ENCODE measurements at places on chromosomes 13 and 19. TPM values are rescaled to one million over a fixed set of nuclear protein-coding genes. Genes with fewer than 3 reads are reported as not detected.

GRCh38 chr13:93399212-93399611 lies 172.6 kb downstream of the GPC6 start:
- DNase-seq: no peak

DNA sequence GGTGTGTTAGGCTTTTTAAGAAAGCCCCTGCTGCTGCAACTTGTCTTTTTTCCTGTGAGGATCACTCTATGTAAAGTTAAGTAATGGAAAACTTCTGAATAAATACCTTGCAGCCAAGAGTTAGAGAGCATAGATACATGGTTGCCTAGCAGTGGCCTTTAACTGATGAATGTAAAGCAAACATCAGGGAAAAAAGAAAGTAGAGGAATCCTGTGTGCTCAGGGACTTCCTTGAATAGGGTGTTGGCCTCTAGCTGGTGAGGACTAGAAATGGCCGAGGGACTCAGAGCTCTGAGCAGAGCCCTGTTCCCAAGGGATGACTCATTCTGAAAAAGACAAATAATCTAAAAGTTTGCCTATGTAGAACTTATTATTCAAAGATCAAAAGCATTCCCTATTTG lies 135.7 kb downstream of the MIPEP start:
- no peak for DNase-seq

GRCh38 chr13:27665761-27666160 lies 44.1 kb downstream of the POLR1D start:
- no peak for DNase-seq

GRCh38 chr19:963486-963951 lies 20.6 kb upstream of the WDR18 start:
- DNase-seq: no peak

DNA sequence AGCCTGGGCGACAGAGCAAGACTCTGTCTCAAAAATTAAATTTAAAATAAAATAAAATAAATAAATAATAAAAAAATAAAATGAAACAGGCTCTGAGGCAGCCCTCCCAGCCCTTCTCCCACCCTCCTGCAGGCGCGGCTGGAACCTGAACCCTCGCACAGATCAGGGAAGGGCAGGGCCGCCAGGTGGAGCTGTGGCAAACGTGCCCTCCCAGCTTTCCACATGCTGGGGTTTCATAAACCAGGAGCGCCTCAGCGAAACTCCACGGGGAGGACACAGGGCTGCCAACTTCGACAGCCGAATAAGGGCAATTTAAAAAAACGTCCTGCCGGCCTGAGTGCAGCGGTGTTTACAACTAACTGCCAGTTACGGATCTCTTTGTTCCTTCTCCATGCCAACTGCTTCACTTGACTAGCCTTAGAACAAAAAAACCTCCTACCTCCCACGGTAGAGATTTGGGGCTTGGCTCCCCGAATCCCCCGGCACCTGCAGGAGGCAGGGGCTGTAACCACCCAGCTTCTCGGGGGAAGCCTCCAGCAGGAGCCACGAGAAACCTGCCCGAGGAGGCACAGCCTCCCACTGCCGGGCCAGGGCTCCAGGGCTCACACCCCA lies 15.9 kb downstream of the ZNF787 start:
- peak; percentile 88 for DNase-seq

Gene MCEMP1
- 1.1 TPM for total RNA-seq

GRCh38 chr13:95191821-95192563 lies 109.3 kb downstream of the ABCC4 start:
- DNase-seq: peak; percentile 86

- DNase-seq: no peak
Measured at GRCh38 chr13:27966641-27967202, 2.4 kb downstream of the CDX2 start.

GRCh38 chr13:35856721-35857364 lies 274.3 kb downstream of the DCLK1 start:
- DNase-seq: no peak

- no peak for DNase-seq
Measured at GRCh38 chr13:44191103-44191502, 182.5 kb upstream of the SERP2 start.

GRCh38 chr19:459724-460511 lies 915 bp downstream of the SHC2 start:
- no peak for DNase-seq

DNA sequence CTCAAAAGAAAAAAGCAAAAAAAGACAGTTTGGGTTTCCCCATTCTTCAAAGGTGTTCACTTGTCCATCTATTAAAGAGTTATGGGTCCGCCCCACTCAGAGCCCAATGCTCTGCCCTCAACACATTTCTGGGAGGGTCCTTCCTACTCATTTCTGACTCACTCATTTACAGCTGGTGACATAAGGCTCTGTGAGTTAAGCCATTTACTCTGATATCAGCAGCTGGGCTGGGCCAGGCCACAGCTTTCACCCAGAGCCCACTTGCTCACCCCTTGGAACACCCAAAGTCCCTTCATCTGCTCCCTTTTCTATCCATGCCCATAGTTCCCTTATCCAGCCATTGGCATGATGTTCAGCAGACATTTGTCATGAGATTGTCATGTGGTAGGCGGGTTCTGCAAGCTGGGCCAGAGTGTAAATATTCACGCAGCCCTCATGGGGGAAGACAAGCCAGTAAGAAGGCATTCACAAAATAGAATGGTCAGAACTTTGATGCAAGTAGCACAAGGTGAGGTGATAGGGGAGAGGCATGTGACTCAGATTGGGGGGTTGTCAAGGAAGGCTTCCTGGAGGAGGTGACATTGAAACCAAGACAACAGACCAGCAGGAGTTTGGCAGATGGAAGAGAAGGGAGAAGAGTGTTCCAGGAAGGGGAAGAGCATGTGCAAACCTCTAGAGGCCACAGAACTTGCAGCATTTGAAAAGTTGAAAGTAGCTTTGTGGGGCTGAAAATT lies 5.9 kb downstream of the MAST1 start:
- DNase-seq: no peak

DNA sequence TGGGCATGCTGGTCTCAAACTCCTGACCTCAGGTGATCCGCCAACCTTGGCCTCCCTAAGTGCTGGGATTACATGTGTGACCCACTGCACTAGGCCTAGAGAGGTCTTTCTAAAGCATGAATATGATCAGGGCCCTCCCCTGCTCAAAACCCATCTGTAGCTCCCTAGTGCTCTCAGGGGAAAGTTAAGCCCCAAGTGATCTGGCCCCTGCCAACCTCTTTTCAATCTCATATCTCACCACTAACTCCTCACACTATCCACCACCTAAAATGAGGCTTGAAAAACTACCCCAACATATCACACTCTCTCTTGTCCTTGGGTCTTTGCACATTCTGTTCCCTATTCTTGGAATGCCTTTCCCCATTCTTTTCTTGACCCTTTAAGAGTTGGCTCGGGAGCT lies 2.0 kb upstream of the DMWD start:
- DNase-seq: no peak

DNA sequence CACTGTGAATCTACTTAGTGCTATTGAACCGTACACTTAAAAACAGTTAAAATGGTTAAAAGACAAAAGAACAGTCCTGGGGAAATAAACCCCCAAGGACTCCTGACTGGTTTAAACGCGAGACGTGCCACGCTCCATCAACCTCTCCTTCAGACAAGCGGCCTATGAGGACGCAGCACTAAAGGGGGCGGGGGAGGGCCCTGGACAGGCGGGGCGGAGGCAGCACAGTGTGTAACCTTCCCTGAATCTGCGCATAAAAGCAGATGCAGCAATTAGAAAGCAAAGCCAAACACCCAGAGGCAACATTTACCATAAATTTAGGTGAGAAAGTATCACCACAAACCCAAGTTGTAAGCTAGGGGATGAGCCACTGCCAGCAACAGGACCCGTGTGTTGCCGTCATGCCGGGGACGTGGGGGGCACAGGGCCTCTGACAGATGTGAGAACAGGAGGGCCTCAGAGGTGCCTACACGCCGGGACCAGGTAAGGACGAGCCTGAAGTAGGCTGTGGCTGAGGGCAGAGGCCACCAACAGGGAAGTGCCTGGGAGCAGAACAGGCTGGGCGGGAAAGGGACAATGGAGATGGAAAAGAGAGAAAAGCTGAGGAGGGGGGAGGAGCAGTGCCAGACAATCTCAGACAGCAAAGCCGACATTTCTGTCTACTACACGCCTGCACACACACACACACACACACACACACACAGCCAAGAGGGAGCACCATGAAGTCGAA lies 15.3 kb upstream of the ADPRHL1 start:
- DNase-seq: no peak

GRCh38 chr13:61777271-61777670 lies 361.6 kb upstream of the PCDH20 start:
- peak; percentile 55 for DNase-seq

DNA sequence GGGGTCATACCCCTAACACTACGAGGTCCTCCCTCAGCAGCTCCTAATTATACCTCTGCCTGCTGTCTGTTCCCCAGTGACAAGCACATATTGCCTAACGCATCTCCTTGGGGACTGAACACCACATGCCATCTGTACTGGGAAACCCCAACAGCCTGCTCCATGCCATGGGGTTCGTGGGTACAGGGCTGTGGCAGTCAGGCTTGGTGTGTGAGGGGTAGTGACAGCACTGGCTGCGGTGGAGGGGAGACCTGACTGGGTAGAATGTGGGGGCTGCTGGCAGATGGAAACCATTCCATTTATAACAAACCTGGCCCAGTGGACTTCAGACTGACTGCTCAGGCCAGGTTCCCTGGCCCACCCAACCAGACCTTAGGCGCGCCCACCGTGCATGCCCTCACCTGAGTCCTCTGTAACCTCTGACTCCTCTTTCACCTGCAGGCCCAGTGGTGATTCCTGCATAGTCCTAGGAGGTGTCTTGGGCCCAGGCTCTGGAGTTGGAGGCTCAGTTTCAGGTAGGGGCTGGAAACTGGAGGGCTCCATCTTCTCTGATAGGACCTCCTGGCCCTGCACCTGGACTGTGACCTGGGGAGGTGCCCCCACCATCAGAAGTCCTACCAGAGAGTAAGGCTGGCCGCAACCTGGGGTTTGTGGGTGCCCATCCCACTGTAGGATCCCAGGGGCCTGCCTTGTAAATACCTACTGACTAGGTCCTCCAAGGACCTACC lies 3.0 kb downstream of the MZF1 start:
- peak; percentile 50 for DNase-seq

DNA sequence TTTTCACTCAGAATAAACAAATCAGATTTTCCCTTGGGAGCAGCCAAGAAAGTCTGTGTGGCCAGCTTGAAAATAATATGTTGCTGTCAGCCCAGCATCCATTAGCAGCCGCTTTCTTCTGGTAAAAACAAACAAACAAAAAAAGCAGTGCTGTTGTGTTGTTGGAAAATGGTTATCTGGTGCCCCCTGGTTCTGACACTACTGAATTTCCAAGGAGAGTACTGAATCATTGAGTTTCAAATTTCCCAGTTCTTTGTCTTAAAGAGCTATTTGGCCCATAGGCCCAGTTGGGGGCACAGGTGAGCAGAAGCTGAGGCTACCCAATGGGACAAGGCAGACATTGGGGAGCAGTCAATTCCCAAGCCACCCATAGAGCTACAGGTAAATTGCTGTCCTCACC lies 995.9 kb downstream of the UQCRFS1 start:
- DNase-seq: no peak

Gene SLC25A15
- total RNA-seq: 4.8 TPM
